Spinal cord (tissue), 10 donors: ENCODE measurements at places on chromosomes 7 and 10. TPM values are rescaled to one million over a fixed set of nuclear protein-coding genes. Genes with fewer than 3 reads are reported as not detected.

Gene C10orf62
- total RNA-seq: not detected

Gene ACTL6B
- total RNA-seq: 35.2 TPM

Gene ACSM6
- not detected for total RNA-seq

Gene PNLIPRP2
- not detected for total RNA-seq

Gene STEAP1B
- 7.1 TPM for total RNA-seq

Gene ANKRD30A
- not detected for total RNA-seq

Gene TMEM213
- not detected for total RNA-seq

Gene RP9
- total RNA-seq: 7.8 TPM

Gene PIK3AP1
- total RNA-seq: 4.3 TPM

Gene DPCD
- total RNA-seq: 21.1 TPM

Gene ABCF2
- total RNA-seq: 23.6 TPM
